ENCODE measurements at places on chromosomes 2 and 18. TPM values are rescaled to one million over a fixed set of nuclear protein-coding genes. Genes with fewer than 3 reads are reported as not detected.

Gene MYCN
- total RNA-seq, result not detected

Gene LYG2
- not detected for total RNA-seq

Gene OSR1
- 117 TPM for total RNA-seq

Gene HOXD11
- total RNA-seq, result not detected

Gene ANKRD30B
- 2.7 TPM for total RNA-seq

Gene CFAP53
- total RNA-seq, result 0.57 TPM

Gene UGT1A4
- not detected for total RNA-seq

Gene AKAIN1
- not detected for total RNA-seq

Gene GALR1
- not detected for total RNA-seq

Gene PJVK
- 1.6 TPM for total RNA-seq

Gene TAF1B
- 44.0 TPM for total RNA-seq

Gene TMEFF2
- 4.7 TPM for total RNA-seq

Gene FSIP2
- 1.6 TPM for total RNA-seq

Gene REL
- total RNA-seq, result 6.5 TPM

Gene TMEM178A
- total RNA-seq, result 0.36 TPM

Gene DUSP19
- 4.8 TPM for total RNA-seq

Measured in fibroblast of the aortic adventitia (primary cell).